ENCODE measurements at places on chromosomes 16 and 17. TPM values are rescaled to one million over a fixed set of nuclear protein-coding genes. Genes with fewer than 3 reads are reported as not detected.

The TNFRSF13B gene
- total RNA-seq: 0.24 TPM

The CDRT15L2 gene
- not detected for total RNA-seq

The C16orf54 gene
- total RNA-seq: not detected

The GFOD2 gene
- 13.4 TPM for total RNA-seq

The FN3K gene
- total RNA-seq: 6.6 TPM

The HBA2 gene
- not detected for total RNA-seq

The RMI2 gene
- 5.3 TPM for total RNA-seq

The MRPL58 gene
- total RNA-seq: 27.7 TPM

The OTOP2 gene
- not detected for total RNA-seq

The KRT20 gene
- not detected for total RNA-seq

The CAVIN1 gene
- 85.0 TPM for total RNA-seq

The ZSCAN10 gene
- not detected for total RNA-seq

The KLHL10 gene
- not detected for total RNA-seq

The ADAM11 gene
- not detected for total RNA-seq

The FNDC8 gene
- total RNA-seq: not detected

The GALR2 gene
- total RNA-seq: 0.21 TPM

The GPR139 gene
- not detected for total RNA-seq

The FBXW10 gene
- 0.21 TPM for total RNA-seq

The FSCN2 gene
- 1.9 TPM for total RNA-seq

The PERCC1 gene
- not detected for total RNA-seq

The MAP1LC3B gene
- 30.8 TPM for total RNA-seq

The NPIPB8 gene
- total RNA-seq: 0.43 TPM
